ENCODE measurements at places on chromosomes 2 and 18.

DNA sequence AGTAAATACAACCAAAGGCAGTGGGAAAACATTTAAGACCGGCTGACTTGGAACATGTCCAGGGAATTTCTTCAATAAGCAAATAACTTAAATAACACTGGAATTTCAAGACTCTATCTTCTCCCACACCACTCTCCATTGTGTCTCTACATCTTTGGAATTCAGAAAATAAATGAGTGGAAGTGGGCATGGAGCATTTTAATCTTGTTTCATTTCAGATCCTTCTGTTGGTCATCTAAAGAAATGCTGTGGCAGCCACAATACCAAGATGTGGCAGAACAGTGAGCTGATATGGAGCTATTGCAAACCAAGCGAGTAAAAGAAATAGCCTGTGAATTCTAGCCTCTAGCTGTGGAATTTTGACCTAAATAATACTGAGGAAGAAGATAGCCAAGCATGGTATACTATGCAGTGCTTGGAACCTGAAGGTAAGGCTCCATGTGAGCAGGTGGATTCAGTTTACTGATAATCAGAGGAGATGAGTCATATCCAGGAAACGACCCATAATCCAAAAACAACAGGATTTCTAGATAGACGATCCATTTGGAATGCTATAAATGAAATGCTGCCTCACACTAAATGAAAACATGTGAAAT is 157.1 kb upstream of the SCN7A start:
- no peak for DNase-seq

- no peak for DNase-seq
Measured at GRCh38 chr2:165283342-165283741, 44.1 kb downstream of the SCN2A start.

GRCh38 chr2:60602828-60603532 is 49.5 kb upstream of the BCL11A start:
- DNase-seq, result no peak

DNA sequence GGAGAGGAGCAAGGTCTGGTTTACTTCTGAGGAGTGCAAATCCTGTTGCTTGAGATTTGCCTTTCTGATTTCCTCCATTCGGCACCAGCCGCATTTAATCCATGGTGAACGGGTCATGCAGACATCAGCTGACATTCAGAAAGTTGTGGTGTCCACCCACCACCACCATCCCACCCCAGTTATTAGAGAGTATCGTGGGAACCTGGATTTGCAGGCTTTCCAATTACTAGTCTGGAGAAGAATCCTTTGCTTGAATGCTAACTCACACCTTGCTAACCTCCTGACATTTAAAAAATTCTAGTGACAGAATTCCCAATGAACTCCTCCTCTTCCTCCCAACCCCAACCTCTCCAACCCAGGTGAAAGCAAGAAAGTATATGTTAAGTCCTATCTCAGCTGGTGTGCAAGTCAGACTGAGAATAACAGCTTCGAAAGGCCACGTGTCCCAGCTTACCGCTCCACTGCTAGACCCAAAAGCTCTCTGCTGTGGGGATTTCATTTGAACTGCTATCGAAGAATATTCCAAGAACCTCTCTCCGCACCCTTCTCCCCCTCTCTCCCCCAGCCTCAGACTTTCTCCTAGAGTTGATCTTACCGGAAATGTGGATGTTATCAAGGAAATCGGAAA is 17.7 kb downstream of the BCL11A start:
- DNase-seq, result no peak

GRCh38 chr18:72246076-72246475 is 298.1 kb downstream of the CBLN2 start:
- DNase-seq, result no peak

DNA sequence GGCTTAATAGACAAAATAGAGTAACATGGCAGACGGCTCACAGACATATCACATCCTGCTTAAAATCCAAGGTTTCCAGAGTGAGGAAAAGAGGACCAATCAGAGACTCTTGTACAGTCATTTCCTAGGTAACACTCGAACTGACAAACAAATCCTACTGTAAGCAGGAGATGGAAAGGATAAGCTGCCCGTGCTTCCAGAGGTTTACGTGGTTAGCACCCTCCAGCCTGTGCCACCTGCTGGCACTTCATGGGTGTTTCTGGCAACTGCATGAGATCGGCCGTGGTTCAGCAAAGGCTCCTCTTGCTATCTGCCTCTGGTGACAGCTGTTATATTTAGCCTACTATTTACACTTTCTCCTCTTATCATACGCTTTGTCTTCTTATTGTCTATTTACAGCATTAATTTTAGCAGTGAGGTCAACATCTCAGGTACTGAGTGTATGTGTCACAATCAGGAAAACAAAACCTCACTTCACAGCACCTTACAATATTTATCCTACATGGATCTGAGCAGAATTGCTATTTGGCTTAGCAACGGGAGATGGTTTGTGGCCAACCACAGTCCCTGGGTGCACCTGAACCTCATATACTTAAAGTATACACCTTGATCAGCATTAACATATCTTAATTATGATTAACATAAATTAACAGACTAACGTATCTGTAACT is 226.9 kb downstream of the TMEM163 start:
- DNase-seq, result no peak

DNA sequence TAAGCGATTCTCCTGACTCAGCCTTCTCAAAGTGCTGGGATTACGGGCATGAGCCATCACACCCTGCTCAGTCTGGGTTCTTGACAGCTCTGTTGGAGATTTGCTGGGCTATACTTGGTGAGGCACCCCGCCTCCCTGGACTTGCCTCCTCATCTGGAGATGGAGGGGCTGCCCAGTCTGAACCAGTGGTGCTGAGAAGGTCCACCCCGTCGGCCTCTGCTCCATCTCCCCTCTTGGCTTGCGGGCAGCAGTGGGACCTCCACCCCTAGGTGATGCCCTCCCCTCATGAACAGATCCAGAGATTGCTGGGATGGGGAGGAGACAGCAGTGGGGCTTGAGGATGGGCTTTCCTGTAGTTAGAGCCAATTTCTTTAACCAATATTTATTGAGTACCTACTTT is 120.9 kb downstream of the CLIP4 start:
- no peak for DNase-seq

- DNase-seq, result no peak
Measured at GRCh38 chr2:175571078-175571653, 389.7 kb upstream of the ATP5MC3 start.

- no peak for DNase-seq
Measured at GRCh38 chr2:39158351-39158750, 37.5 kb upstream of the SOS1 start.

- DNase-seq, result no peak
Measured at GRCh38 chr2:238251986-238252385, 12.1 kb upstream of the HES6 start.

DNA sequence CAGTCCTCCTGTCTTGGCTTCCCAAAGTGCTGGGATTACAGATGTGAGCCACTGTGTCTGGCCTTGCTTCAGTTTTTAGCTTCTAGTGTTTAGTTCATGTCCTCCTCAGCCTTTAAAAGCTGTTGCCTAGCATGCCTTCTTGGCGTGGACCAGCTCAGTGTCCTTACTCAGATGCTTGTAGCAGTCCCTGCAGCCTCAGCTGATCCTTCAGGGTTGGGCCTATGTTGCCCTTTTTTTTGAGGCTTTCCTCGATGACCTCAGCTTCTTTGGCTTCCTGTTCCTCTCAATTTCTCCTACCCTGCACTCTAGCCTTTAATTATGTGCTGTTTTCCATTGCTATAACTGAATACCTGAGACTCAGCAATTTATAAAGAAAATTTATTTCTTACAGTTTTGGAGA is 57.7 kb downstream of the TANC1 start:
- no peak for DNase-seq

DNA sequence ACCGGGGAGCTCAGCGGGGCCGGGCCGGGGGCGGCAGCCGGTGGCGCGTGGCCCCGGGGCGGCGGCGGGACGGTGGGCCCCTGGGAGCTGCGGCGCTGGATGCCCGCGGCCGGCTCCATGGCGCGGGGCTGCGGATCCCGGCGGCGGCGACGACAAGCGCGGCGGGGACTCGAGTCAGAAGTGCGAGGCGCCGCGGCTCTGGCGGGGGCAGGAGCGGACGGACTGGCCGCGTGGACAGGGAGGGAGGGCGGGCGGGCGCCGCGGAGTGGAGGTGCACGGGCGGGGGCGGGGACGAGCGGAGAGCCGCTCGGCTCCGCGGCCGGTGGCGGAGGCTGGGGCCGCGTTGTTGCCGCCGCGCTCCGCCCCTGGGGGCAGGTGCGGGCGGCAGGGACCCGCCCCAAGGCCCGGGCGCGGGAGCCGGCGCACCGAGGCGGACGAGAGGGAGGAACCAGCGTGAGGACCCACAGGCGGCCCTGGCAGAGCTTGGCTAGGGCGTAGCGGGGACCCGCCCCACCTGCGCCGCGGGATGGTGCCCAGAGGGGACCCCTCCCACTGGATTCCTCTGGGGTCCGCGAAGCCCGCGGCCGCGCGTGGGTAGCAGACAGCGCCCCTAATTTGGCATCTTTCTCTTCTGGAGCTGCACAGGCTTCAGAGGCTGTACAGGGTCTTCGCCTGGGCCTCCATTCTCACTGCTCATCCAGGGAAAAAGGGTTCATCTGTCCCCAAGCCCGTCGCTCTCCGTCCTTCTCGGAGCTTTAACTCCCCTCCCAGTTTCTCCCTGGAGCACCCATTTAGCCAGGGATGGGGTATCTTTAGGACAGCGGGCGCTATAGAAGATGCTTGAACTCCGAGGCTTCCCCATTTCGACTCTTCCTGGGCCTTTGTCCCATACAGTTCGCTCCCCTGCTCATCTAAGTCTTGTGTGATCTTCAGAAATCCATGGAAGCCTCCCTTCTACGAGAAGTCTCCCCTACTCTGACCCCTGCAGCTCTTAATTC is at the start of gene TMEM163:
Gene TMEM163 (minus strand): TSS at position 184 of the 998 bp plus-strand sequence.
- DNase-seq, result peak; percentile 37

DNA sequence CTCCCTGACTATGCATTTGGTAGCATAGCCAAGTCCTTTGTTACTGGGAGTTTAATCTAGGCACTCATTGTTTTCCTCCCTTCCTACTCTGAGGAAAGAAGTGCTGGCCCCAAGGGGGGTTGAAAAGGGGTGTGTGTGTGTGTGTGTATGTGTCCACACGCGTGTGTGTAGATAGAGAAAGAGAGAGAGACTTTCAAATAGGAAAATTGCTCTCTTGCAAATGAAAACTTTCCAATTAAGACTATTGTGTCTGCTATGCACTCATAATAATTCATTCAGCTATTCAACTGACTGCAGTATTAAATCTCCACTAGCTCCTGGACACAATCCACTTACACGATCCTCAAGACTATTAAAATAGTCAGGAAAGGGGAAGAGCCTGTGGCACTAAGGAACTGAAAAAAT is 92.9 kb upstream of the CSRNP3 start:
- DNase-seq, result no peak

Data from CD4-positive, alpha-beta T cell treated with Interleukin-17A for 4 hours (primary cell).